B cell (primary cell): ENCODE measurements at places on chromosomes 11 and 22. TPM values are rescaled to one million over a fixed set of nuclear protein-coding genes. Genes with fewer than 3 reads are reported as not detected.

DNA sequence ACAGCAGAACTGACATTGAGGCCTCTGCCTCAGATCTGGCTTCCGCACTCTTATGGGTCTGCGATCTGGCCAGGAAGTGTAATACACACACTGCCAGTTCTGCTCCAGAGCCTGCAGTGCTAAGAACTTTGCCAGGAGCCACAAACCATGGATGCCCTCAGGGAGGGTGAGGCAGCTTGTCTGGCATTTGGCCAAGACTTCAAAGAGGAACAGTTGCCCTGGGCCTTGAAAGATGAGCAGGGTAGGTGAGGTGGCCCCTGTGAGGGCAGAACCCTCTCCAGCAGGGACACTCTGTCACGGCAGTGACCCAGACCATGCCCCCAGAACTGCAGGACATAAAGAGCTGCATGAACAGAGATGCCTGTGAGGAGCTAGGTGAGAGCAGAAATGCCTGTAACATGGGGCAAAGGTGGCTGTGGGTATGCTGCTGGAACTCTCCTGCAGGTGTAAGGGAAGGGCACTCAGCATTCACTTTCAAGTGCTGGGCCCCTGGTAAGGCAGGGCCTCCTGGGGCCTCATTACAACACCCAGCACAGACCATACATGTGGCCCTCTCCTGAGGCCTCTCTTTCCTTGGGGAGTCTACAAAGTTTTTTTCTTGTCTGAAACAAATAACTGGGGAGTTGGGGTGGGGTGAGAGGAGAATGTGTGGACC is 47.3 kb downstream of the NEU3 start:
- H3K4me1 ChIP-seq = peaks cover 3% of the 10 kb centered on the region
- H3K27ac ChIP-seq = no peak overlapping the region
- peak; percentile 29 for DNase-seq
- no peak overlapping the region for H3K4me3 ChIP-seq
- no peaks in the 10 kb centered on the region for H3K36me3 ChIP-seq

POU2AF2 gene
- total RNA-seq = not detected in 2 replicates

SMIM35 gene
- total RNA-seq = 4.5 and 4.8 TPM in 2 replicates

DNA sequence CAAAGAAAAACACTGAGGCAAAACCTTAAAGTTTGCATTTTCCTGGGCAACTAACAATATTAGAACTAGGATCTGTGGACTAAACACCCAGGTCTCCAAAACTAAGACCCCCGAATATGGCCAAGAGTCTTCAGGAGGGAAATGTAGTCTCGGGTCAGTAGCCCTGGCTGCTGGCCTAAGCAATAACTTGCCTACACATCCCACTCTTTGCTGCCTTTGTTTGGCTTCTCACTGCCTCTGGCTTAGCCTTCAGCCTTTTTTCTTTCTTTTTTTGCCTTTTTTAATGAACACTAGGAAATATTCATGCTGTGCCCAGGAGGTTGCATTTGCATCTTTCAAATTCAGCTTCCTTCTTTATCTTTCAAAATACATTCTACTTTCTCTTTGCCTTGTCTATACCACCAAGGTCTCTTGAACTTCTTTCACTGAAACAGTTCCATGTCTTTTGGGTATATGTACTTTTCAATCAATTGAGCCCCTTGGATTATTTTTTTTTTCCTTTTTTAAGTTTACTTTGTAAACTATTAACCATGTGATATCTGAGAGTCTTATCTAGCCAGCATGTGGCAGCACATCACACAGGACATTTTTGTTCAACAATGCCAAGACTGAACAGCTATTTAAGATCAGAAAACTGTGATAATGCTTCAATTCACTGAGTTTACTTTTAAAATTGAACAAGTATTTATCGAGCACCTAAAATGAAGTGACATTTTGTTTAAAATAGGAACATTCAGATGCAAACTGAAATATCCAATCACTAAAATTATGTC is 165.0 kb upstream of the TRPC6 start:
- no peaks in the 10 kb centered on the region for H3K4me1 ChIP-seq
- no peak for DNase-seq
- no peak overlapping the region for H3K4me3 ChIP-seq
- no peaks in the 10 kb centered on the region for H3K36me3 ChIP-seq
- H3K27me3 ChIP-seq = no peaks in the 10 kb centered on the region
- H3K27ac ChIP-seq = no peak overlapping the region

DNA sequence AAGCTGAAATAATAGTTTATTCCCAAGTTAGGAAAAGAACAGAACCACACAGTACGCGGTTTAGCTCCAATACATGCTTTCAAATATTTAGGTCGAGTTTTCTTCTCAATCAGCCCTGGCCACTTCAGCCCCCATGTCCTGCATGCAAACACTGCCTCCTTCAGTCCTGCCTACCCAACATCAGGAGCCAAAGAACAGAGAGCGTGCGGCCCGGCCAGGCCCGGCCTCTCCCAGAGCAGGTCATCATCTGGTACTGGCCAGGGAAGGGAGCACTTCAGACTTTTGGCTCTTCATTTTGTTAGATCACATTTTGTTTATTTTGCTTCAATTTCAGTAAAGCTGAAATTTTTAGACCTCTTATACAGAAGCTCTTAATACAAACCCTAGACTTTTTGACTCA is 6.7 kb downstream of the BRD1 start:
- H3K4me3 ChIP-seq = no peak overlapping the region
- DNase-seq = no peak

SLC6A5 gene
- not detected in 2 replicates for total RNA-seq

PARVA gene
- total RNA-seq = not detected in 2 replicates

DNA sequence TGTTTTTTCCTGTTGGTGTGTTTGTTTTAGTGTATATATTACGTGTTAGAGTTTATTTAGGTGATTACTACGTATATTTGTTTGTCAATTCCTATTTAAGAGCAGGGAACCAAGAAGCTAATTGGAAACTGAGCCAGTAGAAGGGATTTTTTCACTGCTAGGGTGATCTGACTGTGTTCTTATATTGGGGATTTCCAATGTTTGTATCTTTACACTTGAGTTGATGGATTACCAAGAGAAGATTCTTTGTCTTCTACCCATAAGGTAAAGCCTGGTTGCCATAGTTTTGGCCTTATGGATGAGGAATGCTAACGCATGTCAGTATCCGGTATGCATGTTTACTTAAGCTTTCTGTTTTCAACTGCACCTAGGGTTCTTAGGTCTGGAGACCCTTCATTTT is 35.6 kb downstream of the SIK2 start:
- H3K27ac ChIP-seq = no peak overlapping the region
- H3K27me3 ChIP-seq = no peaks in the 10 kb centered on the region
- H3K4me3 ChIP-seq = no peak overlapping the region
- no peak for DNase-seq
